Activated naive CD4-positive, alpha-beta T cell (primary cell): ENCODE measurements at places on chromosomes 7 and 10.

- no peak for DNase-seq
Observed at GRCh38 chr10:10824591-10825148, 193.0 kb upstream of the CELF2 start.

GRCh38 chr7:157879391-157879790 is 542.6 kb downstream of the DNAJB6 start:
- no peak for DNase-seq

DNA sequence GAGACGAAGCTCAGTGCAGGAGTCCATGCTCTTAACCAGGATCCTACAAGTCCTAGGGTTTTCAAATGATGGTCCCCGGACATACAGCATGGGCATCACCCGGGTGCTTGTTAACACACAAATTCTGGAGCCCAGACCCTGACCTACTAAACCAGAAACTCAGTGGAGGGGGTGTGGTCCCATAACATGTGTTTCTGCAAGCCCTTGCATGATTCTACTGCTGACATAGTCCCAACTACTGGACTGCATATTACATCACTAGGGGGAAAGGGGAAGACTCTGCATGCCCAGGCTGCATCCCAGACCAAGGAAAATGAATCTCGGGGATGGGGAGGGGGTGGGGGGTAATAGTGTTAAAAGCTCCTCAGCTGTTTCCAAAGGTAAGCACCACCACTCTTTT is 40.3 kb downstream of the GRB10 start:
- no peak for DNase-seq

DNA sequence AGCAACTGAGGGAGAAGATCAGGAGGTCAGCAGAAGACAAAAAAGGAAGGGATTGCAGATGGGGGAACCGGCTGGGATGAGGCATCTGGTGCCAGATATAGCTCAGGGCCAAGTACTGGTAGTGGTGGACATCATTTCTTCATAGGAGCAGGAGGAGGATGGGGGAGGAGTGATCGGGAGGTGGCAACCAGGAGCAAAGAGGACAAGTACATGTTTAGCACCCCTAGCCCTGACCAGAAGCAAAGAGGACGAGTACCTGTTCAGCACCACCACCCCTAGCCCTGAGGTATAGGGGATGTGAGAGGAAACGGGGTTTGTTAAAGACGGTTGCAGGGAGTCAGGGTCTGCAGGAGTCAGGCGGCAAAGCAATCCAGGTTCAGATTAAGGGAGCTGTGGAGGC is 84.5 kb upstream of the NPS start:
- no peak for DNase-seq

- DNase-seq, result no peak
Observed at GRCh38 chr10:27838361-27838760, 92.7 kb upstream of the MKX start.

DNA sequence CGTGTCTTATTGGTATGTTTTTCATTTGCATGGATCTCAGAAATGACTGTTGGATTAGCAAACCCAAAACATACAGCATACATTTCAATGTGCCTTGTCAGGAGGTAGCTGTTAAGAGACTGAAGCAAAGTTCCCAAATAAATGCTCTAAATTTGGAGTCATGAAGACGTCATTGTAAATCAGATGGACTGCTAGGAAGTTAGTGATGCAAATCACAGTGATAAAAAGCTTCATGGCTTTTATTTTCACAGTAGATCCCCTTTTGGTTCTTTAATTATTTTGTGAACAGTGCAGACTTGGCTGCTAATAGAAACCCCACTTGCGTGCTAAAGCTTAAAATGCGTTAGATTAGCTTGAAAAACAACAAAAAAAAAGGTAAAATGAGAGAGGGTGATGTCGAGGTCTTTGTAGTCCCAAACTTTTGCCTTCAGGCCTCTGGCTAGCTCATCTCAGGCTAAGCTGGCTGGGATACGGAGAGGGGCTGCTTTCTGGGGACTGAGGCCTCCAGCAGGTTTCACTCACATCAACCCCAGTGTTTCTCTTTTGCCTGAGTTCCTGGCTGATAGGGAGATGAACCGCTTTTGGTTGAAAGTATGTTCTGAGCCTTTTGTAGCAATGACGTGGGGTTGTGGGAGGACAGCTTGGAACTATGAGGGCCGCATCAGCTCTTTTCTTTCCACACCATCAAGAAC is 107.1 kb upstream of the CDCA7L start:
- DNase-seq, result no peak

GRCh38 chr7:12583176-12583575 is 12.7 kb downstream of the SCIN start:
- no peak for DNase-seq

DNA sequence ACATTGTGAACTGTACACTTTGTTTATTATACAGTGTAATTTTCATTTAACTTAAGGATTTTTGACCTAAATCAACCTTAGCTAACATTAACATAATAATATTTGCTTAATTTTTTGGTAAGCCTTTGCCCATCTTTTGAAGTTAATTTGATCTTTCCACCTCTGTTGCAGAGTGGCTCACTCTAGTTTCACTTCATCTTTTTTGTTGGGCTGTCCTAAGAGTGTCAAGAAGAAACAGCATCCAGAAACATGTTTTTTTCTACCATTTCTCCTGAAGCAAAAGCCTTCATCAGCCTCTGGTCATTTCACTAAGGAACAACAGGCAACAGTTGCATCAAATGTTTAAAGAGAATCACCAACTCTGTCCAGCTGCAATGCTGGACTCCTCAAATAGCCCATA is 824.7 kb downstream of the REEP3 start:
- no peak for DNase-seq

DNA sequence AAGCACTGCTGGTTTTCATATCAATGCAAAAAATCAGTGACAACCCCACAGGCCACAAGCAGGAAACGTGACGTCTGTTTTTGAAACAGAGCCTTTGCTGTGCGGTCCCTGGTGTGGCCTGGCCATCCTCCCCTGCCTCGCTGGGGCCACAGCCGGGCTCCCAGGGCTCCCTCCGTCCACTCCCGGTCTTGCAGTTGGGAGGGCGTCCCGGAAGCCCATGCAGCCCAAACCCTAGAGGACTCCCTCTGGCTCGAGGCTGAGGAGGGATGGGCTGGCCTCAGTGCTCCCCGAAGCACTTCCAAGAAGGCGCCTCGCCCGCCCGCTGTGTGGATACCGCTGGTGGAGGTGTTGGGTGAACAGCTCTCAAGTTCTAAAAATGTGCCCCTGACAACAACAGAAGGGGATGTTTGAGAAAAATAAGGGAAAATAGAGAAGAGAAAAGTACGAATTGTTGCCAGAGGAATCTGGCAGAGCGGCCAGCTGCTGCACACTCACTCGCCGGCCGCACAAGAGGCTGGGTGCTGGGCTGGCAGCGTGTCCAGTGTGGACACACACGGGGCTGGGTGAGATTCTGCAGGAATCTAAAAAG is 73.5 kb downstream of the ZRANB1 start:
- DNase-seq, result no peak

DNA sequence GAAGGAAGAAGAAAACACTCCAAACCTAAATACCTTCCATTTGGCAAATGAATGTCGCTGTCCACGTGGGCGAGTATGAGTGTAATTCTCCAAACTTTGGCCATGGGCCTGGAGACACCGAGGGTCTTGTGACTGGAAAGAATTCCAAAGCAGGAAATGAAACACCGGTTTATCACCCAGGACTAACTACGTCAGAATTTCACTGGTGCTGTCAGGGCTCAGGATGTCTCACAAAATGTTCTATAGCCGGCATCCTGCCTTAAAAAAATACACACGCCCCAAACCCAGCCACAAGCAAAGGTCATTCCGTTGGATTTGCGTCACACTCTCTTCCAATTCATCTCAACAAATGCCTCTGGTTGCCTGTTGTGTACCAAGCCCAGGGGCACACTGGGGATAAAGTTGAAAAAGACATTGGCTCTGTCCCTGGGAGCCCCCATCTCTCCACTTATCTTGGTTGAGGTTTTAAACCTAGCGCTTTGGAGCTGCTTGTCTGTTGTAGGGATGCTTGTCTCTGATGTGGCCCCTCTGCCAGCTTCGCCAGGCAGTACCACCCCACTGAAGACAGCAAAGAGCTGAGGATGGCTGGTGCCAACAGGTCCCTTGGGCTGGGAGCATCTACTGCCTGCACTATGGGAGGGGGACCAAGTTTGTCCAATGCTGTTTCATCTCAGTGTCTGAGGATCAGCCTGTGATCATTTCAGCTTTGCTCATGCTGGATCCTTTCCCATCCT is 31.2 kb downstream of the GSTO2 start:
- DNase-seq, result no peak

DNA sequence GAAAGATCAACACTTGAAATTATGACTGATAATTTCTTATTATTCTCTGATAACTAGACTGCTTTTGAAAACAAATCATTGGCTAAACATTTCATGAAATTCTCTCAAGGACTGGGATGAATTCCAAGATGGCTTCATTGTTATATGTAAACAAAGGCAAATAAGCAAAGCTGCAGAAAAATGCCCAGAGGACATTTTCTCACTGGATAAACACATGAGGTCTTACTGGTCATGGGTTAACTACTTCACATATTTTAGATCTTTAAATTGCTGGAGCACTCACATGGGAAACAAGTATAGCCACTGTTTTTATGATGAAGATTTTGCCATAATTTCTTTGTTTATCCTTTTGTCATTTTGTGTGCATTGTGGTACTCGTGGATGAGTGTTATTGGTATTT is 239.1 kb downstream of the PHF14 start:
- no peak for DNase-seq

DNA sequence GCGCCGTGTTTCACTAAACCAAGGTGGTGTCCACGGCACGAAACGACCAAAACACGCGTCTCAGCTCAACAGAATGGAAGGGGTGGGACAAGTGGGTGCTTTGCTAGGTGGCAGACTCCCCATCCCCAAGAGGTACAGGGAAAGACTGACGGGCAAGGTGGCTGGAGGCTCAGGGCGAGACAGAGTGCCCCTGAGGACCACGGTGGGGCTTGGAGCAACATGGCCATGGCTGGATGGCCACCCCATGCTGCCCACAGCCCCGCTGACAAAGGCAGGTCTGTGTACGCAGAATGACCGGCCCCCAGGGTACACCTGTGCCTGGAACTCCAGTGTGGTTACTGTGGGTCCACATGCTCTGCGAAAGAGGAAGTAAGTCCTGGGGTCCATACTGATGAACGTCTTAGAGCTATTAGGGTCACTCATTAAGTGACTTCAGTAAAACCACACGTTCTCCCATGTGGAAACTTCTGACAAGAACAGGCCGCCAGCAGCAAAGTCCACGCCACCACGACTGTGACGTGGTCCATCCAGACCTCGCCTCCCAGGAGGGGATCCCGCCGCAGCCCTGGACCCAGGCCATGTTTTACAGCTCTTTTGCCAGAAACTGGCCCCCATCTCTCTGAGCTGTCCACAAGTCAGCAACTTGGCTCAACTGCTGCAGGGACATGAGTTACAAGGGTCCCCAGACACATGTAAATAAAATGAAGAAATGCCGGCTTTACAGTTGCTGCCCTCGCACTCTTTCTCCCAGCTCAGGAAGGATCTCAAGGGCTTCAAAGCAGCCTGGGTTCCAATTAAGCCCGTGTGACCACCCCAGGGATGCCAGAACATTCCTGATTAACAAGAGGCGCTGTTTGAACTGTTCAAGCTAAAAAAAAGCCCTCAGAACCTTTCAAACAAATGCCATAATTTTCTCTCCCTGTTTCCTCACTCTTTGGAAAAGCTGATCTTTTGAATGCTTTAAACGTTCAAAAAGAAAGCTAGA is 66.8 kb downstream of the MAD1L1 start:
- no peak for DNase-seq

DNA sequence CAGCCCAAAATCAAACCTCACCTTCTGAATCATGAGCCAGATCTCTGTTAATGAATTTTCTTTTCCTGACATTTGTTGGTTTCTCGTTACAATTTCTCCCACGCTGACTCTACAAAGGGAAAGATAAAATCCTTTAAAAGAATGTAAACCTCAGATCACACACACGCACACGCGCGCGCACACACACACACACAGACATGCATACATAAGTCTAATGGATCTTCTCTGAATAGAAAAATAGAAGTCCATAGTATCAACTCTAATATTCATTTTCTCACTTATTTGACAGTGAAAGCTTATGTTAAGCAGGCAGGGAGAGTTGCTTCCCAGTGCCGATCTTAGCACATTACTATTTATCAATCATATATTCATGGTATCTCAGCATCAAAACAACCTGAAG is 1.4 kb downstream of the ETV1 start:
- no peak for DNase-seq

DNA sequence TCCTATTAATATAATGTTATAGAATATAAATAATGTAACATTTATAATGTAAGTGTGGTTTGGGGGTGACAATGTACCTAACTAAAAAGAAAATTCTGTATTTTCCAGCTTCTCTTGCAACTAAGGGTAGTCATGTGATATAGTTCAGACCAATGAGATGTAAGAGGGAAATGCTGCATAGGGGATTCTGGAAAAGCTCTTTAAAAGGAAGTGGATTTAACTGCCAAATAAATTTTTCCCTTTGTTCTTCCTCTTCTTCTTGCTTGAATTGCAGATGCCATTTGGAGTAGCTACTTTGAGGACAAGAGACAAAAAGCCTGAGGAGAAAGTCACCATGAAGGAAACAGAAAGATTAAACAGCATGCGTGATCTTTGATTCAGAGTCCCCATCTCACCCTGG is 194.3 kb downstream of the PTEN start:
- DNase-seq, result no peak

- no peak for DNase-seq
Observed at GRCh38 chr10:46523962-46524471, 32.4 kb downstream of the GPRIN2 start.

- no peak for DNase-seq
Observed at GRCh38 chr10:51653025-51653424, 46.4 kb downstream of the CSTF2T start.

GRCh38 chr10:73999703-74000102 is 1.8 kb downstream of the VCL start:
- no peak for DNase-seq

DNA sequence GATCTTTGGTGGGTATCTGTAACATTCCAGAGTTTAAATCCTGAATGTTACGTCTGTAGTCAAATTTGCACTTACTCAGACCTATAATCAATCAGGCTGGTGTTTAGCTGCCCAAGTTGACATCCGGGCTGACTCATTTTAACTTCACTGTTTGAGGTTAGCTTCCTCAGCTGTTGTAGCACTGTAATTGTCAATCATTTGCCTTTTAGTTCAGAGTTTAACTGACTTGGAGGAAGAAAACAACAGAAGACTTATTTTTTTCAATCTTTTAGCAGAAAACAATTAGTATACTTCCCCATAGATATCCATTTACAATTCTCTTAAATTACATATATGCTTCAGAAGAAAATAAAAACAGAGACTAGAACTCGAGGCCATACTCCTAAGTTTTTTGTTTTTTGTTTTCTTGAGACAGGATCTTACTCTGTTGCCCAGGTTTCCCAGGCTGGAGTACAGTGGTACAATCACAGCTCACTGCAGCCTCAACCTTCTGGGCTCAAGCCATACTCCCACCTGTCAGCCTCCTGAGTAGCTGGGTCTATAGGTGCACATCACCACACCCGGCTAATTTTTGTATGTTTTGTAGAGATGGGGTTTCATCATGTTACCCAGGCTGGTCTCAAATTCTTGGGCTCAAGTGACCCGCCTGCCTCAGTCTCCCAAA is 38.5 kb upstream of the LRRC17 start:
- DNase-seq, result no peak
